ENCODE measurements at places on chromosomes 11 and 22.

DNA sequence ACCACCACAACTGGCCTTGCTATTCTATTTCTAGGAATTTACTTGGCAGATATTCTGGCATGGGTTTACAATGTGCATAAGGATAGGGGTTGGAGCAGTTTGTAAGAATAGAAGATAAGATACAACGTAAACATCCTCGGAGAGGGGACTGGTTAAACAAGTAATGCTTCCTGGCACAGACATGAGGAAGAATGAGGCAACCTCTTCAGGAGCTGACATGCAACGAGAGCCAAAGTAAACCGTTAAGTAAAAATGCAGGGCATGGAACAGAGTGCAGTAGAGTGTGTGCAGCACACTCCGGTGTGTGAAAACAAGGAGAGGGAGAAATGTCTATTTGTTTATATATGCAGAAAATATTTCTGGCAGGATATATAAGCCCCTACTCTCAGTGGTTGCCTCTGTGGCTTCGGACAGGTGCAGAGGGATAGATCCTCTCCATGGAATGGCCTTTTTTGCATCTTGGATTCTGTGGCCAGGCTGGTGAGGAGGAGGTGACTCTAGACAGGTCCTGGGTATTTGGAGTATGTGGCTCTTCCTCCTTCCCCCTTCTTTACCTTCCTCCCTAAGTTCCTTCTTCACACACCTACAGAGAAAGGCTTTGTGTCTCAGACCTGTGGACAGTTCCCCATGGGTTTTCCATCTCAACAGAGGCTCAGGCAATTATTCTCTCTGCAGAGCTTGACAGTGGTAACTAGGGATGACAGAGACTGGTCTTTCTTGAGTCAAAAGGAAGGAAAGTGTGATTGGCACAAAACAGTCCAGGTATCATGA lies 2.5 kb downstream of the RAB36 start:
- no peak for DNase-seq

- no peak for DNase-seq
These were observed 370.4 kb upstream of the FAT3 start for GRCh38 chr11:91854171-91854570.

- no peak for DNase-seq
These were observed 1.8 kb downstream of the C11orf68 start for GRCh38 chr11:65917077-65917433.

- no peak for DNase-seq
These were observed 38.0 kb downstream of the ADAMTS15 start for GRCh38 chr11:130486391-130486836.

DNA sequence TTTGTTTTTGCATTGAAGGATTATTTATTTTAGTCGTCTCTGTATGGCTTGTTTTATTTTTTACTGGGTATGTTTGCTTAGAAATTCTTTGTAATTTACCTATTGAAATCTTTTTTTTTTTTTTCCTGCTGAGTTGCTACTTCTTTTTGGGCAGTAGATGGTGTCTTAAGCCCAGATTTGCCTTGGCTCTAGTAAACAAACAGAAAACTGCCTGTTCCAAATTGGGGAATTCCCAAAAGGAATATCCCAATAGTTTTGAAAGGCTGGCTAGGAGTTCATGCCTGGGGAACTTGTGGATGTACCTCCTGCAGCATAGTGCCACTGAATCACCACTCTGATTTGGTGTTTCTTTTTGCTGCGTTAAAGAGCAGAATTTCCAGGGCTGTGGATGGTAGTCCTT lies 17.7 kb downstream of the PAMR1 start:
- DNase-seq, result no peak

GRCh38 chr11:59778122-59778521 lies 22.9 kb downstream of the STX3 start:
- DNase-seq, result no peak

GRCh38 chr11:34332524-34332923 lies 25.3 kb downstream of the ABTB2 start:
- no peak for DNase-seq

- DNase-seq, result no peak
These were observed 282.3 kb upstream of the CCDC90B start for GRCh38 chr11:83568516-83568915.

DNA sequence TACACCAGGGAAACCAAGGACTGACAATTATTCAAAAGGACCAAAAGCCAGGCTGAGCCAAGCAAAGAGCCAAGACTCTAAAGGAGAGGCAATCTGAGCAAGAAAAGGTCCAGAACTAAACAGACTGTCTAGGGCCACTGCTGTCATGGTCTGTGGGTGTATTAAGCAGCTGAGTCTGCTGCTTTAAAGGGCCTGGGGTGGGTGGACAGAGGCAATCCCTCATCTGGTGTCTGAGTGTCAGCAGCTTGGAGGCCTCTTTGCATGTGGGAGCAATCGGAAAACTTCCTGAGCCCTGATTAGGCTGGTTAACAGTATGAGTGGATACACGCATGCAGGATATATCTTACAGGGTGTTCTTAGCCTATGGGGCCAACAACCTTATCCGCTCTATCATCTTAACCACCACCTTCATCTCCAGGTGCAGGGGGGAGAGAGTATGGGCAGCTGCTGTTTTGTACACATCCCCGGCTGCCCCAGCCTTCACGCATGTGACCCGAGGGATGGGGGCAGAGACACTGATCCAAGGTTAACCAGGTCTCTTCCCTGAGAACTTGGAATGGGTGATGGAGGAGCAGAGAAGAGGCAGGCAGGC lies 67.5 kb upstream of the TIMP3 start:
- DNase-seq, result no peak

DNA sequence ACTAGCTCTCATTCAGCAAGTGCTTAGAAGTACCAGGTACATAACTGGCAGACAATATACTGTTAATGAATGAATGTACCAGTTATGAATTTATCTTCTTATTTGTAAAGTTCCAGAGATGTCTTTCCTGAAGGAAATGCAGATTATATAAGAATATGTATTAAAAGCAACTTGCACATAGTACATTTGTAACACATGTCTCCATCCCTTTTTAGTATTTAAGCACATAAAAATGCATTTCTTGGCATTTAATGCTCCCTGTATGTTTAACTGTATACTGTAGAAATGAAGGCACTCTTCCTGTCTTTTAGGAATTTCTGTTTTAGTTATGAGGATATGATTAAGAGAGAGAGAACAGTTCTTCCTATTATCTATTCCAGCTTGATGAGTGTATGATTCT lies 241.3 kb downstream of the NELL1 start:
- no peak for DNase-seq

DNA sequence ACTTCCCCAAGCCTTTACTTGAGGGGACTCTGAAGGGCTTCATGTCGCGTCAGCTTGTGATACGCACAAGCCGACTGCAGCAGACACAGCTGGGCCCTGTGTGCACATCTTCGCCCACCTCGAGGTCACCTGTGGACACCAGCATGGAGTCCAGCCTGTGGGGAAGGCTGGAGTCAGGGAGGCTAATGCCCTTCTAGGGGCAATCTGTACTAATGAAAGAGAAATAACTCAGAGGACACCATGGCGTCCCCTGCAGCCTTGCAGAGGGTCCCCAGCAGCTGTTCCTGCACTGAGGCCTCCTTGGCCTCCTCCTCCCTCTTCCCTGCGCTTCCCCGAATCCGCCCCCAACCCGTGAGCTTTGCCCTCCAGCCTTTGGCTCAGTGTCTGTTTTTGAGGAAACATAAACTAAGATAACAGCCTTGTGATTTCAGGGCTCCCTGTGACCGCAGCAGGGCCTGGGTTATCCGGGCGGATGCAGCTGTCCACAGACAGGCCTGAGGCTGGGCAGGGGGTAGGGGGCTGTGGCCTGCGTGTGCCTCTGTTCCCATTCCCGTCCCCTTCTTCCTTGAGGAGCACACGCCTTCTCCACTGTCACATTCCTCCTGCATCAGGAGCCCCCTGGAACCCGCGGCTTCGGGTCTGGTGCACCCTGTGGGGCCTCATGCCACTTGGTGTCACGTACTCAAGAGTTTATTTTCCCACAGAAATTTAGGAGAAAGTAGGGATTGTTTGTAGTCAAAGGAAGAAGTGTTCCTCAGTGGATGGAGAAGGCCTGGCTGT lies 25.0 kb downstream of the KRTAP5-5 start:
- DNase-seq, result no peak

DNA sequence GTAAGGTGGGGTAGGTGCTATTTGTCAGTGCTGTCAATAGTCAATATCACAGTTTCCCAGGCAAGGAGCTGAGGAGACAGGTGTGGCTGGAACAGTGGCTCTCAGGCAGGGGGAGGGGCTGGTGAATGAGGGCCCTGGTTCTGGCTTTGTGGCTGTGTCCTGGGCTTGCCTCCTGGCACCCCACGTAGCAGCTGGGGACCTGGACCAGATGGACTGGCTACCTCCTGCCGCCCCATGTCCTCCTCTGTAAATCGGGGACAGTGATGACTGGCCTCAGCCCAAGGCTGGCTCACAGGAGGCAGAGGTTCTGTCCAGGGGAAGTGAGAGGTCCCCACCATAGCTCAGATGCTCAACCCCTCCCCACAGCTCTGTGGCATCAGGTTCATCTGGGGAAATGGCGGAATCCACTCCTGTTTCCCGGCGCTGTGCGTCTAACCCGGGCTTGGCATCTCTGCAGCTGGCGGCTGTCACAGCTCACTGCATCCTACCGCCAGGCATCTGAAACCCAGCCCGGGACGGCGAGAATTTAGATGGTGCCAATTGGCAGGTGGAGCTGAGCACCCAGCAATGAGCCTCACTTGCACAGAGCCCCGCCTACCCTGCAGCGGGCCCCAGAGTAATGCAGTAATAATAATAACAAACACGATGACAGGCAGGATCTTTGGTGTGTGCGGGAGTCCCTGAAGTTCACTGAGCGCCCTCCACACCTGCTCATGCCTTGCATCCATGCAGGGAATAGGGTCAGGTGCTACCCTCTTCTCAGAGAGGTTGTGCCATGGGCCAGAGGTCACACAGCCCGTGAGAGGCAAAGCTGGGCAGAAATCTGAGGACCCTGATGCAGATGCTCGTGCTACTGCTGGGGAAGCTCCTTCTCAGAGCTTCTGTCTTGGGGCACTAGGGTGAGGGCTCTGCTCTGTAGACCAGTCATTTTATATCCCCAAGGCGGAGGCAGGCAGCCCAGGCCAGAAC lies 27.8 kb upstream of the SHISAL1 start:
- no peak for DNase-seq

DNA sequence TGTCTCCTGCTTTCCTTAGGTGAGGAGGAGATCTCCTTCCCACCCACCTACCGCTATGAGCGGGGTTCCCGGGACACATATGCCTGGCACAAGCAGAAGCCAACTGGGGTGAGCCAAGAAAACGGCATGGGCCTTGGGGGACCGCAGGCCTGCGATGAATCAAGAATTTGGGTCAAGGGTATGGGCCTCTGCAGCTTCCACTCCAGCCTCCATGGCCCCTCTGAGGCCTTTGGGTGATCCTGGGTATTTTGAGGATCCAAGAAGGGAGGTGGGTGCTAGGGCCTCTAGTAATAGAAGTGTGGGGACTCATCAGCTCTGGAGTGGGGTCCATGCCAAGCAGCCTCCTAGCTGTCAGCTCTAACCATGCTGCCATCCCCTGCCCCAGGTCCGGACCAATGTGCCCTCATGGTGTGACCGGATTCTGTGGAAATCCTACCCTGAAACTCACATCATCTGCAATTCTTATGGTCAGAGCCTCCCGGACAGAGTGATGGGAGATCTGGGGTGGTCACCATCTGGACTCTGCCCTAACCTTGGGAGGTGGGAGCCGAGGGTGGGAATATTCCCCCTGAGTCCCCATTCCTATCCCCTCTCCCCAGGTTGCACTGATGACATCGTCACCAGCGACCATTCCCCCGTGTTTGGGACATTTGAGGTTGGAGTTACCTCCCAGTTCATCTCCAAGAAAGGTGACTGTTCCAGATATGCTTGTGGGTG lies 8.6 kb downstream of the INPPL1 start:
- DNase-seq, result no peak

- no peak for DNase-seq
These were observed 569.9 kb downstream of the BUD13 start for GRCh38 chr11:116202922-116203321.

- no peak for DNase-seq
These were observed 73.7 kb upstream of the PLET1 start for GRCh38 chr11:112334381-112334780.

- no peak for DNase-seq
These were observed 84.5 kb upstream of the PLET1 start for GRCh38 chr11:112345166-112345565.

DNA sequence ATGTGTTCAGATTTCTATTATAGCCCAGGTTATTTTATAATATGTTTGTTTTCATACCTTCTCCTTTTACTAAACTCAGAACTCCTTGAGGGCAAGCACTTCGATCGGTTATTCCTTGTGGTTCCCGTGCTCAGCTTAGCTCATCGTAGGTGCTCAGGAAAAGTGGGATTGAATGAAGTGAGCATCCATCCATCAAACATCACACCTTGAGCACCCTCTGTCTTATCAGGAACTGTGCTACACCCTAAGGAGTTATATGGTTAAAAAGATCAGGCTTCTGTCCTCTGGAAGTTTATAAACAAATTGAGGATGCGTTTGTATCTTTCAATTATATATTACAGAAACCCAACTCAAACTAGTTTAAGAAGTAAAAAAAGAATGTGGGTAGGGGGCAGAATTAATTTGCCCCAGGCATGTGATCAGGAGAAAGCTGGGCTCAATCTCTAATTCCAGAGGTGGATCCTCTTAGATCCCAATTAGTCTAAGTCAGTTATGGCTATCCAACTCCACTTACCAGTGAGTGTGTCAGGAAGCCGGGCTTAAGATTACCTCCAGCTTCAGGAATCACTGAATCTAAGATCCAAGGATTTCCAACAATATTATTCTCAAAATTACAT lies 59.9 kb upstream of the RRAS2 start:
- peak; percentile 8 for DNase-seq

- DNase-seq, result no peak
These were observed 11.2 kb upstream of the GLYATL1 start for GRCh38 chr11:58928107-58928499.

GRCh38 chr22:21753374-21754111 lies 17.9 kb upstream of the YPEL1 start:
- DNase-seq, result no peak

- no peak for DNase-seq
These were observed 106.9 kb upstream of the SORL1-AS1 start for GRCh38 chr11:121559606-121560200.

DNA sequence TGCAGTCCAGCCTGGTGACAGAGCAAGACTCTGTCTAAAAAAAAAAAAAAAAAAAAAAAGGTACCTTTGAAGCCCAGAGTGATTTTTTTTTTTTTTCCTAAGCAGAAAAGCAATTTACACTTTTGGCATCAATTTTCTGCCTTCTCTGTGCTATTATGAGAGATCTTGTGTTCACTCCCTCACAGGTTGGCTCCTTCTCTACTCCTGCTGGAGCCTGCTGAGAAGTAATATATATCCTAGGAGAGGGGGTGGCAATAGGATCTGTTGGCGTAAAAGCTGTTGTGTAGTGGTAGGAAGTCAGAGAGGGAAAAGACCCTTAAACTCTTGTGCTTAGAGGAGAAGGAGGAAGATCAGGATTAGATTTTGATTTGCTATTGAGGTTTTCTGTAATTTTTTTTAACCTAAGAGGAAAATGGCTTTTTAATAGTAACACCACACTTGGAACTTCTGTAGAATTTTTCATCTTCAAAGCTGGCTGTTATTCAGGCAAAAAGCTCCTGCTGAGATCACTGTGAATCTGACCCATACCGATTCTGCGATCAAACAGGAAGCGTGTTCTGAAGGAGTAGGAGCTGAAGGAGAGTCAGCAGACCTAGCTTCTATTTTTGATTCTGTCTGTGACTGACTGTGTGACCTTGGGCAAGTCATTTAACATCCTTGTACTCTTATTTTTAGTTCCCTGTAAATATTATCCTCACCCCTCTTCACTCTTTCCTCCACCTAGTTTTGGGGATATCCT lies 77.7 kb downstream of the TRIM44 start:
- no peak for DNase-seq

GRCh38 chr22:49934891-49935557 lies 16.6 kb downstream of the CRELD2 start:
- DNase-seq, result peak; percentile 64

GRCh38 chr11:69453151-69453550 lies 28.3 kb upstream of the LINC01488 start:
- no peak for DNase-seq

Data from BE2C (cell line).